ENCODE measurements at places on chromosomes 7 and 10.

GRCh38 chr10:6068422-6068821 lies 6.3 kb upstream of the IL2RA start:
- DNase-seq, result no peak

GRCh38 chr7:64768824-64769223 lies 25.4 kb upstream of the ZNF138 start:
- no peak for DNase-seq

DNA sequence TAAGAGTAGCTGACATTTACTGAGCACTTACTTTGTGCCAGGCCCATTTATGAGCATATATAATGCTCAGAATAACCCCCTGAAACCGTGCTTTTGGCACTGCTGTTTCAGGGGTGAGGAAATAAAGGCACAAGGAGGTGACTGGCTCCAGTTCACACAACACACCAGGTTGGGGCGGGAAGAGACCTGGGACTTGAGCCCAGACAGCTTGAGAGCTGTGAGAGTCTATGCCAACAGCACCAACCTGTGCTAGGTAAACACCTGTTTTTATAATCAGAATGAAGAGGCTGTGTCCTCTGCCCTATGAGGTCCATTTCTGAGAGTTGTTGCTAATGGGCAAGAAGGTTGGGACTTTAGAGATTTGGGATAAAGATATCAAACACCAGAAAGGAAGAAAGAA lies 8.8 kb upstream of the AZGP1 start:
- no peak for DNase-seq

- DNase-seq, result peak; percentile 3
These were observed 132.8 kb downstream of the DYNC1I1 start for GRCh38 chr7:95905167-95905566.

GRCh38 chr7:155097338-155097737 lies 27.2 kb downstream of the HTR5A start:
- DNase-seq, result no peak

DNA sequence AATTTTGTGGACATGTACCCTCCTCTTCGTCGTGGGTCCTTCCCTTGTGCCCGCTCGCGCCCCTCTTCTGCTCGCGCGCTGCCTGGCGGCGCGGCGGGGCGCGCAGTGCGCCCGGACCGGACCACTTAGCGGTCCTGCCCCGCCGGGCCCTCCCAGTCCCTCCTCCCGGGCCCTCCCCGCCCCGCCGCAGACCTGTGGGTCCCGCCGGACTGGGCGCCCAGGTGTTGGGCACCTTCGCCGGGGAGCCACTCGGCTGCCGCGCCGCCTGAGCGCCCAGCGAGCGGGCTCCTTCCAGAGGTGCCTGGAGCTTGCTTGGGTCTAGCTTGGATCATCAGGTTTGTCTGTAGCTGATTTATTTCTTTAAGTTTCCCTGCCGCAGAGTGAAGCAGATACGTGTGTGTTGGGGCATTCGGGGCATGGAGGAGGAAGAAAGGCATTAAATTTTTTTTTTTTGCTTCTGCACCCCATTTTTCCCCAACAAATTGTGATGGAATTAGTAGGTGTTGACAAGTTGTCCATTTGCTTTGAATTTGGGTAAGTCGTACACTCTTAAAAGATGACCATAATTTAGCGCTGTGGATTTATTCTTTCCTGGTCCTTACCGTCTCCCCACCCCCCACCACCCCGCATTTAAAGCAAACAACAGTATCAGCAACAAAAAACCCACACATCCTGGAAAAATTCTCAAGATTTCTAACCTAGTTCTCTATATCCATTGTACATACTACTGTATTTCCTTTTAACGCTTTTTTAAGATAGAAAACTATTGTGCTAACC lies 905 bp downstream of the C1GALT1 start:
- DNase-seq, result peak; percentile 51
